Lower lobe of right lung (tissue), 2 donors: ENCODE measurements at places on chromosomes 7 and 10. TPM values are rescaled to one million over a fixed set of nuclear protein-coding genes. Genes with fewer than 3 reads are reported as not detected.

The AUTS2 gene
- total RNA-seq, result 45.7 TPM

The ZNF438 gene
- 15.2 TPM for total RNA-seq

The STEAP4 gene
- total RNA-seq, result 63.5 TPM

DNA sequence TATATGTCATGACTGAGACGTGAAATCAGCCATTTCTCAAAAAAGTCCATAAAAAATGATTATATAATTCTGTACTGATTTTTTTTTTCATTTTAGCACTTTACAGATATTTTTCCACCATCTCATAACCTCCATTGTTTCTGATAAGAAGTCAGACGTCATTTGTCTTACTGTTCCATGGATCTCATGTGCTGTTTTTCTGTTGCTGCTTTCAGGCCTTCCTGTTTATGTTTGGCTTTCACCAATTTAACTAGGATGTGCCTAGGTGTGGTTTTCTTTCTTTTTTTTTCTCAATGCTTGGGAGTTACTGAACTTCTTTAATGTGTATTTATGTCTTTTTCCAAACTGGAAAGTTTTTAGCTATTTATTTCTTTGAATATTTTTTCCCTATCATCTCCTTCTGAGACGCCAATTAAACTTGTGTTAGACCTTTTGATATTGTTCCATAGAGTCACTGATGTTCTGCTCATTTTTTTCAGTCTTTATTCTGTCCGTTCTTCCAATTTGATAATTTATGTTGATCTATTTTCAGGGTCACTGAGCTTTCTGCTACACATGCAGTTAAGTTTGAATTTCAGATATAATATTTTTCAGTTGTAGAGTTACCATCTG, 43.3 kb downstream of the TAF3 start:
- no peak for DNase-seq

- peak; percentile 72 for DNase-seq
These were observed 115.4 kb downstream of the ZMIZ1 start for GRCh38 chr10:79184145-79184625.

- no peak for DNase-seq
These were observed 128.9 kb upstream of the PLXNA4 start for GRCh38 chr7:132705146-132705545.

DNA sequence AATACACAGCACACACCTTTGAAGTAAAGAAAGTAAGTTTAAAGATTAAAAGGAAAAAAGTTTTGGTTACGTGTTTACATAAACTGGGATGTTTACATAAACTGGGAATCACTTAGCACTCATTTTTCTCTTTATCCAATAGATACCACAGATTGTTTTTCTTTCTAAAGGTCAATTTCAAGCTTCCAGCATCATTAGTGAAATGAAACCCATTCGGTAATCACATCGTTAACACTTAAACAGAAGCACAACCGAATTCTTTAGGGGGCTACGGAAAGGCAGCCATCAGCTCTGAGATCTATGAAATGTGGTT, 1.1 kb downstream of the ODAD2 start:
- DNase-seq, result no peak

GRCh38 chr10:113018034-113018433, 68.0 kb downstream of the TCF7L2 start:
- no peak for DNase-seq

DNA sequence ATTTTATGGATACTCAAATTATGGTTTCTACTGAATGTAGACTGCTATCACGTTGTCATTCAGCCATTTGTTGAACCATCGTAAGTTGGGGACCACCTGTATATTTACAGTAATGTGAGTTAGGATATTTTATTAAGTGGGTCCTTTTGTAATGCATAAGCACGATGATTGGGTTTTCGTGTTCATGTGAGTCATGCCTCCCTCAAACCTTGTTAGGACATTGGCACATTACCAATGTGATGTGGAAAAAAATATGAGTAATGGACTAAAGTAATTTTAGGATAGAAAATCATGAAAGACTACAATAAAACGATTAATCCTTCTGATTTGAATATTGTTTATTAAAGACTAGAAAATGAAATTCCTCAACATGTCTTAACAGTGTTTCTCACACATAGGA, 8.7 kb downstream of the SMC3 start:
- DNase-seq, result no peak

DNA sequence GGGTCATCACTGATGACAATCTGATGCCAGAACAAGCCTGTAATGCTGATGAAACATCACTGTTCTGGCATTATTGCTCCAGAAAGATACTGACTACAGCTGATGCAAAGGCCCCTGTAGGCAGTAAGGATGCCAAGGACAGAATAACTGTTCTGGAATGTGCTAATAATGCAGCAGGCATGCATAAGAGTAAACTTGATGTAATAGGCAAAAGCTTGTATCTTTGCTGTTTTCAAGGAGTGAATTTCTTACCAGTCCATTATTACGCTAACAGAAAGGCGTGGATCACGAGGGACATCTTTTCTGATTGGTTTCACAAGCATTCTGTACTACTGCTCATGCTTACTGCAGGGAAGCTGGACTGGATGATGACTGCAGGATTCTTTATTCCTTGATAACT, 18.7 kb downstream of the LCOR start:
- no peak for DNase-seq

GRCh38 chr10:69583106-69583505, 9.9 kb upstream of the NEUROG3 start:
- no peak for DNase-seq
